ENCODE measurements at places on chromosomes 2 and 18.
A peak's percentile ranks its signal among the peaks of the same experiment; 100 is the strongest.

DNA sequence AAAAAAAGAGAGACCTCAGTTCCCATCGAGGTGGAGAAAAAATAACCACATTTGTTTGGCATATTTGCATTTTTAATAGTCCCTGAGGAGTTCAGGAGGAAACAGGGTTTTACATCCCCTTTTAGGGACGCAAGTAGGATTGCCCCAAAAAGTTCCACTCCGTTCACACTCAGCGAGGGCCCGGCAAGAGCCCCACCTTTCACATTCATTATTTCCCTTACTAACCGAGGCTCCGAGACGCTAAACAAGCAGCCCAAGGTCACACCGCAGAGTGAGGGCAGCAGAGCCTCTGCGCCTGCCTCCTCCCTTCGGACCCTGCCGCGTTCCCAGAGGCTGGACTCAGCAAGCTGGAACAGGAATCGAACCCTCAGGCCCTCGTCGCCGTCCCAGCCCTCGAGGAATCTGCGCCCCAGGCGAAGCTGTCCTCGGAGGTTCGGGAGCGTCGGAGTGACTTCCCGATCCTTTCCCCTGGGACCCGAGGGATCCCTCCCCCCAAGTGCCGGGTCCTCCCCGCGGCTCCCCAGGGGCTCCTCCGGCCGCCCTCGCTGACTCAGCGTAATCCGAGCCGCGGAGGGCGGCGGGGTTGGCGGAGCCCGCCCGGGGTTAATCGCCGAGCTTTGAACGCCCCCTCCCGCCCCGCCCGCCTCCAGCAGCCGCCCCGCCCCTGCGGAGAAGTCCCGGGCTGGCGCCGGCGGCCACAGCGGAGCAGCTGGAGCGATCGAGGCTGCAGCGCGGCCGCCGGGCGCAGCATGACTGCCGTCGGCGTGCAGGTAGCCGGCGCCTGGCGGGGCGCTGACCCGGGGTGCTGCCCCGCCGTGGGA is at the start of gene TMEM37:
Gene TMEM37, plus strand, starts transcription at position 700 of the 821 bp plus-strand sequence. Its CDS starts 50 bp downstream, at position 750.
- peak within 1 kb of the TSS; percentile 41 for H3K4me3 ChIP-seq
- H3K27ac ChIP-seq = no peak within 1 kb of the TSS
- peaks cover 57% of the 10 kb centered on the region for H3K27me3 ChIP-seq
- no peaks in the 10 kb centered on the region for H3K36me3 ChIP-seq

GRCh38 chr2:222903234-222904220 is 42.7 kb downstream of the ACSL3 start:
- no peak overlapping the region for H3K4me3 ChIP-seq
- peak; percentile 10 for DNase-seq
- no peak overlapping the region for H3K27ac ChIP-seq
- no peaks in the 10 kb centered on the region for H3K27me3 ChIP-seq
- H3K36me3 ChIP-seq = peaks cover 2% of the 10 kb centered on the region
- peaks cover 21% of the 10 kb centered on the region for H3K4me1 ChIP-seq

DNA sequence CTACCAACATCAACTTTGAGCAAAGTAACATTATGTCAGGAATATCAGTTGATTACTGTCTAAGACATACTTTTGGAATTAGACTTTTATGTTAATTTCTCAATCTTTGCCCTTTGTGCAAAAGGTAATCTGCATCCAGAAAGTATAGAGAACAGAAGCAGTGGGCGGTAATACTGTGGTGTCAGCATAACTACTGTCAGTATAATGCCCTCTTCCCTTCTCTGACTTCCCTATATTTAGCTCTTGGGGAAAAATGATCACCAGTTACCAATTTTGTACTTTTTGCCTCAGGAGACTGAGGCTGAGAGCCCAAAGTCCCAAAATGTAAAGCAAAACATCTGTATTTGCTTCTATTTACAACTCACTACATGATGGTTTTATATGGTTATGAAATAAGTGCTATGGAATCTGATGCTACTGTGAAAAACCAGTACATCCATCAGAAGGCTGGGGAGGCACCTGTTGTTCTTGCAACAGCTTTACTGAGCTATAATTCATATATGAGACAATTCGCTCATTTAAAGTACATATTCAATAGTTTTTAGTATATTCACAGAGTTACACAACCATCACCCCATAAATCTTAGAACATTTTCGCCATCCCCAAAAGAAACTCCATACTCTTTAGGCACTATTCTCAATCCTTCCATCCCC is 51.3 kb upstream of the CD302 start:
- no peak overlapping the region for H3K27ac ChIP-seq
- H3K4me3 ChIP-seq = no peak overlapping the region
- peaks cover 36% of the 10 kb centered on the region for H3K36me3 ChIP-seq
- H3K27me3 ChIP-seq = no peaks in the 10 kb centered on the region
- no peaks in the 10 kb centered on the region for H3K4me1 ChIP-seq

- no peak overlapping the region for H3K4me3 ChIP-seq
- H3K27ac ChIP-seq = no peak overlapping the region
- peaks cover 15% of the 10 kb centered on the region for H3K36me3 ChIP-seq
- H3K27me3 ChIP-seq = peaks cover 6% of the 10 kb centered on the region
- peaks cover 26% of the 10 kb centered on the region for H3K4me1 ChIP-seq
These were observed 1.6 kb downstream of the MAP4K4 start for GRCh38 chr2:101698844-101699754.

DNA sequence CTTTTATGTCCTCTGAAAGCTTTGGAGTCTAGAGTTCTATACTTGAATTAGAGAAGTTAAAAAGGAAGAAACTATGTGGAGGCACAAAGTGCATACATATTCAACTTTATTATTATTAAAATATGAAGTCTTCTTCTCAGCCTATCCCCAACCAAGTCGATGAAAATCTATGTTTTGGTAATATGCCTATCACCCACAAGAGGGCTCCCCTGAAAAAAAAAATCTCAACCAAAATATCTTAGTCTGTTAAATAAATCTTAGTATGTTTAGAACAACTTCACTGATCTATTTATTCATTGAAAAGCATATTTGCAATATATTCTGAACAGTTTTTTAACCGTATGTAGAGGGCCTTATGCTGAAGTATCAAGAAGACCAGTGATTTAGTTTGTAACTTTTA is 804.5 kb downstream of the TDRD15 start:
- no peaks in the 10 kb centered on the region for H3K27me3 ChIP-seq
- no peak overlapping the region for H3K27ac ChIP-seq
- H3K4me1 ChIP-seq = no peaks in the 10 kb centered on the region
- no peaks in the 10 kb centered on the region for H3K36me3 ChIP-seq
- DNase-seq = no peak

GRCh38 chr2:73043929-73044832 is 27.3 kb downstream of the SFXN5 start:
- DNase-seq = no peak
- no peaks in the 10 kb centered on the region for H3K27me3 ChIP-seq
- H3K4me3 ChIP-seq = no peak overlapping the region
- H3K27ac ChIP-seq = no peak overlapping the region

DNA sequence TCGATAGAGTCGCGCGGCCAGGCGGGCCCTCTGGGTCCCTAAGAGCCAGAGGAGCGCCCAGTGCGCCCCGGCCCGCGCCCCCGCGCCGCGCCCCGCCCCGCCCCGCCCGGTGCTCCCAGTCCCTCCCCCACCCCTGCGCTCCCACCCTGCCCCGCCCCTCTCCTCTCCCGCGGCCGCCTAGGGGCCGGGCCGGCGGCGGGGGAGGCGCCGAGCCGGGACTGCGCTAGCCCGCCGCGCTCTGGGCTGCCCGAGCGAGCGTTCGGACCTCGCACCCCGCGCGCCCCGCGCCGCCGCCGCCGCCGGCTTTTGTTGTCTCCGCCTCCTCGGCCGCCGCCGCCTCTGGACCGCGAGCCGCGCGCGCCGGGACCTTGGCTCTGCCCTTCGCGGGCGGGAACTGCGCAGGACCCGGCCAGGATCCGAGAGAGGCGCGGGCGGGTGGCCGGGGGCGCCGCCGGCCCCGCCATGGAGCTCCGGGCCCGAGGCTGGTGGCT is at the start of gene GPC1:
Gene GPC1, plus strand, starts transcription at position 207 of the 491 bp plus-strand sequence. Its CDS starts 256 bp downstream, at position 463.
- H3K4me1 ChIP-seq = peaks cover 9% of the 10 kb centered on the region
- H3K27me3 ChIP-seq = peaks cover 25% of the 10 kb centered on the region
- H3K4me3 ChIP-seq = peak within 1 kb of the TSS; percentile 75
- DNase-seq = peak; percentile 49
- H3K27ac ChIP-seq = peak within 1 kb of the TSS; percentile 31

DNA sequence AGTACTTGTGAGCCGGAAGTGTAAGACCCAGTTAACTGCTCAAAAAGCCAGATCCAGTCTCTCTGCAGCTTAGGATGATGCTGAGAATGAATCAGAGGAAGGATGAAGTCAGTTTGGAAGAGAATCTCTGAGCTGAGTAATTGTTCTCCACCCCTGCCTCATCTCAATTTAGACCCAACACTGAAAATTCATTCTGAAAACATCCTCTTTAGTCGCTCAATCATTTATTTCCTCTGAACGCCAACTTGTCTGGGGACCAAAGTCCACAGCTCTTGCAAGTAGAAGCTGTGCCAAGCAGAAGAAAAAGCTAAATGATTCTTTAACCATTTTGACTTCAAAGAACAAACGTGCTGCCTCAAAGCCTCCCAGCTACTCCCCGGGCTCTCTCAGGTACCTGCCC is 177.1 kb upstream of the KLHL29 start:
- DNase-seq = no peak
- no peak overlapping the region for H3K4me3 ChIP-seq
- peaks cover 8% of the 10 kb centered on the region for H3K27me3 ChIP-seq
- H3K27ac ChIP-seq = no peak overlapping the region
- no peaks in the 10 kb centered on the region for H3K36me3 ChIP-seq

- peak overlapping the region; percentile 82 for H3K27ac ChIP-seq
- peaks cover 42% of the 10 kb centered on the region for H3K36me3 ChIP-seq
- peaks cover 82% of the 10 kb centered on the region for H3K4me1 ChIP-seq
- H3K4me3 ChIP-seq = peak overlapping the region; percentile 87
These were observed 779 bp downstream of the DGKD start for GRCh38 chr2:233354971-233355574.

GRCh38 chr18:28999726-29000125 is 822.8 kb upstream of the CDH2 start:
- H3K4me3 ChIP-seq = no peak overlapping the region
- no peak overlapping the region for H3K27ac ChIP-seq
- H3K27me3 ChIP-seq = no peaks in the 10 kb centered on the region
- no peak for DNase-seq
- no peaks in the 10 kb centered on the region for H3K36me3 ChIP-seq

Measured in activated naive CD8-positive, alpha-beta T cell treated with anti-CD3 and anti-CD28 coated beads, Interleukin-2, amount 50 U/mL, for 24 hours (primary cell).